H7 (cell line): ENCODE measurements at places on chromosomes 3 and 15. TPM values are rescaled to one million over a fixed set of nuclear protein-coding genes. Genes with fewer than 3 reads are reported as not detected.
A peak's percentile ranks its signal among the peaks of the same experiment; 100 is the strongest.

SELENOS gene
- total RNA-seq: 52.2 and 55.5 TPM in 2 replicates

GRCh38 chr3:23865595-23866396 lies 51.0 kb downstream of the NKIRAS1 start:
- peak; percentile 62 for DNase-seq

DNA sequence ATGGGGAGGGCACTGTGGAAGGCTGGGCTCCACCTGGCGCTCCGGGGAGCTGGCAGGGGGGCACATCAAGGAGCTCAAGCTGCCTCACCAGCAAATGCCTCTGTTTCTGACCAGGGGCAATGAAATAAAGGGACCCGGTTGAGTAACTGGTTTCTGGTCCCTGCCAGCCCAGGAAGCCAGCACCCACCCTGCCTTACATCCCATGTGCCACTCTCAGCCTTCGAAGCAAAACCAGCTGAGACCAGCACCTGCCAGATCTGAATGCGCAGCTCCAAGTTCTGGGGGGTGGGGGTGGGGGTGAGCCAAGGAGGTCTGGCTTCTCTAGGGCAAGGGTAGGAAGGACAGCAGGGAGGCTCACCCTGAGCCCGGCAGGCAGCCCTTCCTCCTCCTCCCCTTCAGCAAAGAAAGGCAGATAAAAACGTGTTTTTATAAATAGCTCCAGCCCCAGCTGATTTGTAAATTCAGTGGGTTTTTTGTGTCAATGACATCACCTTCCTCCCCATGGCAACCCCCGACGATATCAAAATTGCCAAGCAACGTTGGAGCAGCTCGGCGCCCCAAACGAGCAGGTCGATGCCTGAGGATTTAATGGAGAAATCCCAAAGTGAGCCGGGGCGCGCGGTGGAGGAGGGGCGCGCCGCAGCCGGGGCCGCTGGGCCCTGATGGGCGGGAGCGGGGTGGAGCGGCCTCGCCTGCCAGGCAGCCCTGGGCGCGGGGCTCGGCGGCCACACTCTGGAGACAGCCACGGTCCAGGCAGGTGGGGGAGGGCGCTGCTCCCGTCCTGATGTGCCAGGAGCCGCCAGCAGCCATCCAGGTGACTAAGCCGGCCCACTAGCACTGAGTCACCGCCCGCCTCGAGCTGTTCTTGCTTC lies at the start of gene PAK6:
TSS of gene PAK6 (plus strand) at position 532 of the 872 bp plus-strand sequence. CDS start 25,723 bp downstream, outside the sequence.
- DNase-seq: peak; percentile 98

DNA sequence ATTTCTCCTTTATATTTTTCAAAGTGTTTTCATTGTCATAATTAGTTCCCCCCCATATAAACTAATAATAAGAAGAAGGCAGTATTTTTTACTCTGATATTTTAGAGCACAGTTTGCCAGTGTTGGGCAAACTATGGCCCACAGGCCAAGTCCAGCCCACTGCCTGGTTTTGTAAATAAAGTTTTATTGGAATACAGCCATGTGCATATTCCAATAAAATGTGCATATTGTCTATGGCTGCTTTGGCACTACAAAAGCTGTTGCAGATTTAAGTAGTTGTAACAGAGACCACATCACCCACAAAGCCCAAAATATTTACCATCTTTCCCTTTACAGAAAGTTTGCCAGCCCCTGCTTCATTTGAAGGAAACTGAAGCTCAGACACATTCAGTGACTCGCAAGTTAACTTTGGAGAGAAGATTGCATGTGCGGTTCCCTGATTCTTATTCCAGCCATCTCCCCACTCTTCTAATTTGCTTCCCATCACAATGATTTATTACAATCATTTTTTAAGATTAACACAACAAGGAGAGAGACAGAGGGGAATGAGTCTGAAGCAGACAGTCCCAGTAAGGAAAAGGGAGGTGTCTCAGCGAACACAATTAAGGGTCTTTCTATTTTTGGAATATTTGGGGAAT lies 48.9 kb downstream of the RFTN1 start:
- no peak for DNase-seq

DNA sequence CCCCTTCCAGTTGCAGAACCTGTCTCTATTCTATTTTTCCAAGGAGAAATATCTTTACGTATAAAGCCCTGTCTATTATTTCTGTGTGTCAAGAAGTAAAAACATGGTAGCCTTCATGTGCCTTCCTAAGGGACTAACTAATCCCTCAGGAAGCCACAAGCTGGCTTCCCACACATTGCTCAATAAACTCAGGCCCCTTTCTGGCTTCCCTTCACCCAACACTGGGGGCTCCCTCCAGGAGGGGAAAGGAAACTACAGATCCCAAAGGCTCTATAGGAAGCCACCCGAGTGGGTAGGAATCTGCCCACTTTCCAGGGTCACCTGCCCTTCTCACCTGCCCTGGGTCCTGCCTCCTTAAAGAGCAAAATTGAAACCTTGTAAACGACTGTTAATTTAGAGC lies 4.6 kb downstream of the TLE3 start:
- no peak for DNase-seq
